ENCODE measurements at places on chromosomes 12 and 14.
A peak's percentile ranks its signal among the peaks of the same experiment; 100 is the strongest.

GRCh38 chr12:94379479-94380113 is 80.1 kb downstream of the CEP83 start:
- DNase-seq = no peak

GRCh38 chr14:93884950-93885349 is 42.2 kb upstream of the FAM181A start:
- no peak for DNase-seq

GRCh38 chr14:60151715-60152114 is 13.5 kb downstream of the DHRS7 start:
- DNase-seq = peak; percentile 30

DNA sequence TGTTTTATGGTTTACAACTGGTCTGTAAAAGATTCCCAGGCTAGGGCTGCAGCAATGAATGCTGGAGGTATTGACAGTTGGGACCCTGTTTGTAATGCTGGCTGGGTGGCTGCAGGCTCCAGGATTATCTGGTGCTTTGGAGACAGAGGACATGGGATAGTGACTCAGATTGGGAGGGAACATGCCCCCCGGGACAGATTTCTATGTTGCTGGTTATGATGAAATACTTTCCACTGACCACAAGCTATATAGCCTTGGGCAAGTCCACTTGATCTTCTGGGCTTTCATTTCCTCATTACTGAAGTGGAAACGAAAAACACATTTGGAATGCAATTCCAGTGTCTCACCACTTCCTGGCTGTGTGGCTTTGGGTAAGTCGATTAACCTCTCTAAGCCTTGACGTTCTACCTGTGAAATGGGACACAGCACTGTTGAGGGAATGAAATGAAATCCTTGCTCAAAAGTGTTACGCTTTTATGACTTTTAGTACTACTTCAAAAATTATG is 6.3 kb upstream of the TPCN1 start:
- DNase-seq = no peak

- DNase-seq = no peak
These were observed 240.9 kb upstream of the DIO3 start for GRCh38 chr14:101320396-101320795.

DNA sequence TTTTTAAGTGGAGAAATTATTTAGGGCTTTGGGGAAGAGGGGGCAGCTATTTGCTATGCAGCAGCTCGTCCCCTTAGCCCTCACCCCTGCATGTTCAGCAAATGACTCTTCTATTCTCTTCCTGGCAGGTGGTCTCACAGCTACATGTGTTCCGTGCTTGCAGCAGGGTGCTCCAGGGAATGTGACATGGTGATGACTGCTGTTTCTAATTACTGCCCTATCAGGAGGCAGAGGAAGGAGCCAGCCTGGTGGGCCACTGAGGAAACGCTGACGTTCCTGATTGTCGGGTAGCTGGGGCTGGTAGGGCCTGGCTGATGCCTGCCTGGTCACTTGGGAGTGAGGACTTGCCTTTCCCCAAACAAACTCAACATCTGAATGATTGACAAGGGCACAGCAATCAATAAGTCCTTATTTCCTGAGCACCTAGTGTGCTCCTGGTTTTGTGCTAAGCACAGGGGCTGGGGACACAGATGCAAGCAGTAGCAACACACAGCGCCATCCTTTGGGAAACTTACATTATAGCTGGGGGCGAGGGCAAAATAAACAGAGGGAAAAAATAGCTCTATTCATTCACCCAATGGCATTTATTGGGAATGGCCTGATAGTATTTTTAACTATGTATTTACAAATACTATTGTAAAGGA is 377.8 kb downstream of the FUT8 start:
- no peak for DNase-seq

DNA sequence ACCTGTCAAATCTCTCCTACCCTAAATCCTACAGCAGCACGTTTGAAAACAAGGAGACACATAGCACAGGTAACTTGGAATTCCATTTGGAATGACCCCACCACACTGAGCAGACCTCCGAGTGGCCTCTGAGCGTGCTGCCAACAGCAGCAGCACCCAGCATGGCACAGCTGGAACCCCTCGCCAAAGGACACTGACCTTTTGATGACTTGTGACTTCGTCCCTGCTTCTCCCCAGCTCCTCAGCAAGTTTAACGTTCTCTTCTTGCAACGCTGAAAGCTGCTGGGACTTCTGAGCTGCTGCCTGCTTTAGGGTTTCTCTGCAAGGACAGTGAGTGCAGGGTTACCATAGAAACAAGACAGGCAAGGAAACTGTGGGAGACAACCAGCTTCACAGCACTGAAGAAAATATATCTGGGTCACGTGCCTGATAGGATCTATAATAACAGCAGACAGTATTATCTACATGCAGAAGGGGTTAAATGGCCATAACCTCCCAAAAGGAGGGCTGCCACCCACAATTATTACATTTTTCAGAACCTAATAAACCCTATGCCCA is 43.3 kb upstream of the VPS33A start:
- no peak for DNase-seq

DNA sequence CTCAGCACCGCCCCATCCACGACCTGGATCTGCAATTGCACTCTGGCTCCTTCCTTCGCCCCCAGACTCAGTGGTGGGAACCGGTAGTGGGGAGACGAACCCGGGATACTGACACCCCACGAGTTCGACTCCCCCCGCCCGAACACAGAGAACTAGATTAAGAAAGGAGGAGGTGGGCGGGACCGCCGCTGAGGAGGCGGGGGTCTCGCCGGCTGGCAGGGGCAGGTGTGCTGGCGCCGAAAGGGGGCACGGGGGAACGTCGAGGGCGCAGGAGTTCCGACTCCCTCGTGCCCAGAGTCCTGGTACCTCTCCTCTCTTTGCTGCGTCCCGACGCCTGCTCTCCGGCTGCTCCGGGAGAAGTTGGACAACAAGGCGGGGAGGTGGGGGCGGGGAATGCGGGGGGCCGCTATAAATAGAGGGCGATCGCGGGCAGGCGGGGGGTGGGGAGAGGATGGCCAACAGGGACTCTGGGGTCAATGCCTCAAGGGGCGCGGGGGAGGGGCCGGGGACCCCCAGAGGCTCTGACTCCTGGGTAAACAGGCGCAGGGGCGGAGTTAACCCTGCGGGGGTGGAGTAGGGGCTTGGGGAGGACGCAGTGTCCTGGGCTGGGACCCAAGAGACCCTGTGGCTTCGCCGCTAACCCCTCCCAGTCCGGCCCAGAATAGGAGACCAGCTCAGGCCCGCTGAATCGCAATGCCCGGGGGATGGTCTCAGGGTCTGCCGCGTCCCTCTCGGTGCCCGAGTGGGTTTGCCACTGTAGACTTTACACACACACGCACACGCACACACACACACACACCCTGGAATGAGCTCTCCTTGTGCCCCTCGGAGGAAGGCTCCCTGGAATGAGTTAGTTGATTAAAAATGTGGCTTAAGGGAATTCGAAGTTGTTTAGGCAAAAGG is 761 bp upstream of the NDRG2 start:
- no peak for DNase-seq

DNA sequence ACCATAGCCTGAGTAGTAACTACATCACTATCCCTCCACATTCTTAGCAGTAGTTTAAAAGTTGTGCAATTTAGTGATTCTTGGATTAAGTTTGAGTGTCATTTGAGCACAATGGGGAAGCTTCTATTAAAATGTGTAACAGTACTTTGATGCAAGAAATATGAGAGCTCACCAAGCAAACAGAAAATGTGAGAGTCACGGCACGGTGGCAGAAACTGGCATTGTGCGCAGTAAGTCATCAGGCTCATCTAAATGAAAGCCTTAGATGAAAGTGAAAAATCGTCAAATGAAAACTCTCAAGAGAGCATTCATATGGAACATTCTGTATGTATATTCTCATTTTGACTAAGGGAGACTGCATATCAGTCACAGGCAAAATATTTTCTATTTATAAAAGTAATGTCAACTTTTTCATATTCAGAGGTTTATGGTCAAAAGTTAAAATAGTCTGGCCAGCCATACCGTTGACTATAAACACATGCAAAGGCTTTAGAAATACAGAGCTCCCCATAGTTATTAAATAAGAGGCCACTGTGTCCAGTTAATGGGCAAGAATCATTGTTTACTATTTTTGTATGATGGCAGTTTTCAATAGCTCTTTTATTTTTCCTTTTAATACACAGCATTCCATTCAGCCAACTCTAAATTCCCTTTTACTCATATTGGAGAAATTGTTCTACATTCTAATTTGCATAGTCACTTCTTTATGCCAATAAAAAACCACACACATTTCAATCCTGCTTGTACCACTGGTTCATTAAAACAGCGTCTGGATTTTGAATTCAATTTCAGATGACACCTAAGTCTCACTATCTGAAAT is 167.9 kb downstream of the PRKD1 start:
- DNase-seq = no peak

- DNase-seq = no peak
These were observed 350.8 kb upstream of the STXBP6 start for GRCh38 chr14:25400607-25401206.

- no peak for DNase-seq
These were observed 269.1 kb downstream of the NAV3 start for GRCh38 chr12:78099806-78100205.

- DNase-seq = no peak
These were observed 63.2 kb upstream of the SLC24A4 start for GRCh38 chr14:92259613-92260357.

DNA sequence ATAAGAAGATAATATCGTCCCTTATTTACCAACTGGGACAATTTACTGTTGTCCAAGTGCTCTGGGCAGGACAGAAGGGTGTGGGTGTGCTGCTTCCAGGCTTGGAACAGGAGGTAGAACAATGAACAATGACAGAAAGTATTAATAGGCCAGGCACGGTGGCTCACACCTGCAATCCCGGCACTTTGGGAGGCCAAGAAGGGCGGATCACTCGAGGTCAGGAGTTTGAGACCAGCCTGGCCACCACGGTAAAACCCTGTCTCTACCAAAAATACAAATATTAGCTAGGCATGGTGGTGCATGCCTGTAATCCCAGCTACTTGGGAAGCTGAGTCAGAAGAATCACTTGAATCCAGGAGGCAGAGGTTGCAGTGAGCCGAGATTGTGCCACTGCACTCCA is 2.5 kb downstream of the IFI27 start:
- no peak for DNase-seq

DNA sequence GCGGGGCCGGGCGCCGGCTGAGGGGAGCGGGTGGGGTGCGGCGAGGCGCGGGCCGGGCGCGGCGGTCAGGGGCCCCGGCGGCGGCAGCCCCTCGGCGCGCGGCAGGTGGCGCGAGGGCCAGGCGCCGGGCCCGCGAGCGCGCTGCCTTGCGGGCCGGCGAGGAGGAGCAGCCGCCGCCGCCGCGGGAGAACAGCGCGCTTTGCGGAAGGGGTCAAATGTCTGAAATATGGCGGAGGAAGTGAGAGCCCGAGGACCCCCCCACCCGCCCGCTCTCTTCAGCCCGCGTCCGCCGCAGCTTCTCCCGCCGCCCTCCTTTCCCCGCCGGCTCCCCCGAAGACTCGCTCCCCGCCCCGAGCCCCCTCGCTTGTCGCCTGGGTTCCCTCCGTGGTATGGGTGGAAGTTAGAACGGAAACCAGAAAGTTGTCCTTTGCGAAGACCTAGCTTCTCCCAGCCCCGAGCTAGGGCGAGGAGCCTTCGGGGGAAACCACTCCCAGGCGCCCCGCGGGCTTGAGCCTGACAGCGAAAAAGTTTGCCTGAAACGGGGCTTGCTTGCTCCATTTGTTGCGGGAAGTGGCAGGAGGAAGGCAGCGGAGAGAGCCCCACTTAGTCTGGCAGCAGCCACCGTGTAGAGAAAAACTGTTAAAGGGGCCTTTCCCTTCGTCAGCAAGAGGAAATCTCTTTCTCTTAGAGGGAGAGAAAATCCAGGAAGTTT is 551 bp downstream of the RAP1B start:
- no peak for DNase-seq

GRCh38 chr14:84694161-84694560 is 835.8 kb upstream of the FLRT2 start:
- DNase-seq = no peak

- DNase-seq = no peak
These were observed 35.9 kb downstream of the SLC8B1 start for GRCh38 chr12:113298861-113299545.

- DNase-seq = no peak
These were observed 10.1 kb downstream of the TDP1 start for GRCh38 chr14:89965839-89966238.
